CD4-positive, alpha-beta T cell (primary cell): ENCODE measurements at places on chromosomes 7 and 10.

- no peak overlapping the region for H3K27ac ChIP-seq
- DNase-seq = no peak
- H3K4me3 ChIP-seq = no peak overlapping the region
- H3K36me3 ChIP-seq = peaks cover 38% of the 10 kb centered on the region
- no peaks in the 10 kb centered on the region for H3K27me3 ChIP-seq
- H3K4me1 ChIP-seq = no peaks in the 10 kb centered on the region
These were observed 72.6 kb downstream of the AP3M1 start for GRCh38 chr10:74078037-74078436.

DNA sequence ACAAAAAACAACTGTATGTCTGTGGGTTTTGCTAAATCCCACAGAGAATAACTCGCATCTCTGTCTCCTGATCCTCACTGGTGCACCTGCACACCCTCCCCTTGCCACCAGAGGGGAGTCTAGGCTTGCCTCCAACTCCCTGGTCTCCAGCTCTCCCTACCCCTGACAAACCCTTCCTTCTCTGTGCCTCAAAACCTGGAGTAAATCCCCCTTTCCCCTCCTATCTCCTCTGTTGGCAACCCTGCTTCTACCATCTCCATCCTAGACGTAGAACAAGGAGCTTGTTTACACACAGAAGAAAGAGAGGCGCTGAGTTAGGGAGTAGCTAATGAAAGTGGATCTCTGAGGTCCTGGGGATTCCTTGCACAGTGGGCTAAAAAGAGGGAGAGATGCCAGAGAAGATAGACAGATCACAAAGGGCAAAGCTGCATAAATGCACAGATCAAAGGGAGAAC, 6.0 kb downstream of the MBLAC1 start:
- H3K4me1 ChIP-seq = peaks cover 23% of the 10 kb centered on the region
- H3K27ac ChIP-seq = no peak overlapping the region
- no peak overlapping the region for H3K4me3 ChIP-seq
- no peaks in the 10 kb centered on the region for H3K36me3 ChIP-seq

GRCh38 chr10:3704565-3705325, 80.3 kb downstream of the KLF6 start:
- H3K4me3 ChIP-seq = no peak overlapping the region
- H3K4me1 ChIP-seq = no peaks in the 10 kb centered on the region

DNA sequence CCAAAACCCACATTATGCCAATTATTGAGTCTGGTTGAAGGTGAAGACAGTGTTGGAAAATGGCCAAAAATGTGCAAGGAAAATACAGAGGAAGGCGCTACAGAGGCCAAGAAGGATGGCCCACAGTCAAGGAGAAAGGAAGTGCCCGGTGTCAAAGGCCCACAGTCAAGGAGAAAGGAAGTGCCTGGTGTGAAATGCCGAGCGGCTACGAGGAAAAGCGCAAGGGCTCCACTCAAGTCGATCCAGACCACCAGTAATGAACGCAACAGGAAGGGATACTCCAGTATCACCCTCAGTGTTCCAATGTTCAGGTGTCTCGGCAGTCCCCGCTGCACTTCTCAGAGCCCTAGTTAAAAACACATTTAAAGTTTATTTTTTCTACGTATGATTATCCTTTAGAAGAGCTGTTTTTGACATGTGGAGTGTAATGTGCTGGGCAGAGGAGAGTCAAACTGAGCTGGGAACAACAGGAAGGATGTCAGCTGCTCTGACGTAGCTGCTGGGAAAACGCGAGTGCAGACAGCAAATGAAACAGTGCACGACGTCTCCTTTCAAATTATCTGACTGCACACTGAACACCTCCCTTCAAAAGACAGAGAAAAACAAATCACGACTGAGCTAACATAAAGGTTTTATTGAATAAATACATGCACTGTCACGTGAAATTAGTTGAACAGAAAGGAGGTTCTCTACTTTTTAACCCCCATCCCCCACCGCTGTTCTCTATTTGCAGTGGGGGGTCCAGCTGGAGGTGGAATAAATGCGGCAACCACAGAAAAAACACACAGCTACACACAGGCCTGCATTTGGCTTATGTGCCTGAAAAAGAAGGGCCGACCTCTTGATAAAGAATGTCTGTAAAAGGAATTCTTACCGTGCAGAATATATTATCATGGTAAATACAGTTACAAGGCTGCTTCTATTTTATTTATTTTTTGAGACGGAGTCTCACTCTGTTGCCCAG, 26.1 kb upstream of the NCAPG2 start:
- no peak overlapping the region for H3K27ac ChIP-seq
- no peaks in the 10 kb centered on the region for H3K27me3 ChIP-seq
- no peaks in the 10 kb centered on the region for H3K4me1 ChIP-seq
- peaks cover 47% of the 10 kb centered on the region for H3K36me3 ChIP-seq

DNA sequence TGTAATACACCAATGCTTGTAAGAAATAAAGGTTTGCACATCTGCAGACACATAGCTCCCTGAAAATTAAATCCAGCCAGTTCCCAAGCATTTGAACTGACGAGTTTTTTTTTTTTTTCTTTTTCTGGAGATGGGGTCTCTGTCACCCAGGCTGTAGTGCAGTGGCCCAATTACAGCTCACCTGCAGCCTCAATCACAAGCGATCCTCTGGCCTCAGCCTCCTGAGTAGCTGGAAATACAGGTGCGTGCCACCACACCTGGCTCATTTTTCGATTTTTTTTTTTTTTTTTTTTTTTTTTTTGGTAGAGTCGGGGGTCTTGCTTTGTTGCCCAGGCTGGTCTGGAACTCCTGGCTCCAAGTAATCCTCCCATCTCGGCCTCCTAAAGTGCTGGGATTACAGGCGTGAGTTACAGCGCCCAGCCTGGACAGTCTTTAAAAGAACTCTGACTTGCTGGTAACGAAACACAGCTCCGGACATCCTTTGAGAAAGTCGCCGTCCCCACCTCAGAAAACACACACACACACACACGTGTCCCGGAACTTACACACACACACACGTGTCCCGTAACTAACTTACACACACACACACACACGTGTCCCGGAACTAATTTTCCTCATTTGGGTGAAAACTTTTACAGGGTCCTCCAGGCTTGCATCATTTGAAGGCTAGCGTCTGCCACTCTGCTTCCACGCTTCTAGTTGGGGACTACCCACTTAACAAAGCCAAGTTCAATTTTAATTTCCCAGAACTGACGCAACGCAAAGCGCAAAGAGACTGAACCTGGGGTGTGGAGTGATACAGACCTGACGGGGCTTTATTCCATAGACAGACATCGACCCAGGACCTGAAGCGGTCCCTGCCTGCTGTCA, 18.6 kb downstream of the OCM2 start:
- H3K36me3 ChIP-seq = peaks cover 10% of the 10 kb centered on the region
- H3K27ac ChIP-seq = peak overlapping the region; percentile 58
- H3K27me3 ChIP-seq = no peaks in the 10 kb centered on the region
- DNase-seq = no peak

- H3K27ac ChIP-seq = peak overlapping the region; percentile 67
- no peaks in the 10 kb centered on the region for H3K36me3 ChIP-seq
- no peaks in the 10 kb centered on the region for H3K27me3 ChIP-seq
- H3K4me1 ChIP-seq = peaks cover 61% of the 10 kb centered on the region
- H3K4me3 ChIP-seq = no peak overlapping the region
These were observed 3.3 kb downstream of the GRK5 start for GRCh38 chr10:119210633-119211032.

- no peaks in the 10 kb centered on the region for H3K36me3 ChIP-seq
- no peaks in the 10 kb centered on the region for H3K4me1 ChIP-seq
- no peak overlapping the region for H3K4me3 ChIP-seq
- H3K27ac ChIP-seq = no peak overlapping the region
These were observed 427.1 kb downstream of the GFRA1 start for GRCh38 chr10:115845921-115846320.

DNA sequence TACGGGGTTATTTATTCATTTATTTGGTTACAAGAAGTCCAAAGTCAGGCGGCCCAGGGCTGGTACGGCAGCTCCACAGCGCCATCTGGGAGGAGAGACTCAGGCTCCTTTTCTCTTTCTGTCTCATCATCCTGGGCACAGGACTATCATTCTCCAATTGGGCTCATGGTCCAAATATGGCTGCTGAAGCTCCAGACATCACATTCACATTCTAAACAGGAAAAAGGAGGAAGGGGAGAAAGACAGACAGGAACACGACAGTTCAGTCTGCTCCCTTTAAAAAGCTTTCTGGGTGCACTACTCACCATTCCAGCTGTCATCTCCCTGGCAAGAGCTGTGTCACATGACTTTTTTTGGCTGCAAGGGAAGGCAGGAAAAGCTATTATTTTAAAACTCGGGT, 74.4 kb upstream of the PDZD8 start:
- no peak for DNase-seq
- H3K27me3 ChIP-seq = no peaks in the 10 kb centered on the region
- H3K4me3 ChIP-seq = no peak overlapping the region
- no peaks in the 10 kb centered on the region for H3K4me1 ChIP-seq

GRCh38 chr10:124465777-124466488, 4.3 kb downstream of the LHPP start:
- no peaks in the 10 kb centered on the region for H3K27me3 ChIP-seq
- H3K4me1 ChIP-seq = peaks cover 36% of the 10 kb centered on the region
- no peak for DNase-seq
- H3K27ac ChIP-seq = no peak overlapping the region

DNA sequence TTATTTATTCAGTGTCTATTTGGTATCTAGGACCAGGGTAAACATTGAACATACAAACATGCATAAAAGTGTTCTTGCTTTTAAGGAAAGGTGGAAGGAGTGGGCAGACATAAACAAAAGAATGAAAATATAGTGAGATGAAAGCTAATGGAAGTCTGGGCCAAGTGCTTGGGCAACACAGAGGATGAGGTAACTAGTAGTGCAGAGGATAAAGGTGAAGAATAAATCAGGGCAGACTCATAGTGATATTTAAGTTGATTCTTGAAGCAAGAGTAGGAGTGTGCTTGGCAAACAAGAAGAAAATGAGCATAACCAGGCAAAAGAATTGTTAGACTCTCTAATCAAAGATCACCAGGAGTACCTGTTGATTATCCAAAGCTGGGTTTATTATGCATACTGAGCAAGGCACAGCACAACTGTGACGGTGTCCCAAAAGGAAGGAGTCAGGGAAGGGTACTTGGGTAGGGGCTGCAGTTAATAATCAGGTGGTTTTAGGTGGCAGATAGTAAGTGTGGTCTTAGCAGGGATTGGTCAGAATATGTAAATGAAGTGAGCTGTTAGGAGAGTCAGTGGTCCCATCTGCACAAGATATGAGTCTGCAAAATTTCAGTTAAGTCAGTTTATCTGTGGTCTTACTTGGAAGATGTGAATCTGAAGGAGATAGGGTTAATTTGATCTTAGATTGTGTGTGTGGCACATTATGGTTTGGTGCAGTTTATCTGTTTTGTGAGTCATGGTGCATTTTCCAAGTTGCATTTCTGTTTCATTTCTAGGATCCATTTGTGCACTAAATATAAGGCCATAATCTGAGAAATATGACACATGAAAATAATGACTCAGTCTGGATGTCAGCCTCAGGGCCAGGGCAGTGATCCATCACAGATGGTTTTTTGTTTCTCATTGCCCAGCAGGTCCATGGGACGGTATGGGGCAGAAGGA, 30.6 kb upstream of the TAX1BP1 start:
- no peaks in the 10 kb centered on the region for H3K36me3 ChIP-seq
- H3K4me1 ChIP-seq = no peaks in the 10 kb centered on the region
- no peak overlapping the region for H3K27ac ChIP-seq
- no peaks in the 10 kb centered on the region for H3K27me3 ChIP-seq

DNA sequence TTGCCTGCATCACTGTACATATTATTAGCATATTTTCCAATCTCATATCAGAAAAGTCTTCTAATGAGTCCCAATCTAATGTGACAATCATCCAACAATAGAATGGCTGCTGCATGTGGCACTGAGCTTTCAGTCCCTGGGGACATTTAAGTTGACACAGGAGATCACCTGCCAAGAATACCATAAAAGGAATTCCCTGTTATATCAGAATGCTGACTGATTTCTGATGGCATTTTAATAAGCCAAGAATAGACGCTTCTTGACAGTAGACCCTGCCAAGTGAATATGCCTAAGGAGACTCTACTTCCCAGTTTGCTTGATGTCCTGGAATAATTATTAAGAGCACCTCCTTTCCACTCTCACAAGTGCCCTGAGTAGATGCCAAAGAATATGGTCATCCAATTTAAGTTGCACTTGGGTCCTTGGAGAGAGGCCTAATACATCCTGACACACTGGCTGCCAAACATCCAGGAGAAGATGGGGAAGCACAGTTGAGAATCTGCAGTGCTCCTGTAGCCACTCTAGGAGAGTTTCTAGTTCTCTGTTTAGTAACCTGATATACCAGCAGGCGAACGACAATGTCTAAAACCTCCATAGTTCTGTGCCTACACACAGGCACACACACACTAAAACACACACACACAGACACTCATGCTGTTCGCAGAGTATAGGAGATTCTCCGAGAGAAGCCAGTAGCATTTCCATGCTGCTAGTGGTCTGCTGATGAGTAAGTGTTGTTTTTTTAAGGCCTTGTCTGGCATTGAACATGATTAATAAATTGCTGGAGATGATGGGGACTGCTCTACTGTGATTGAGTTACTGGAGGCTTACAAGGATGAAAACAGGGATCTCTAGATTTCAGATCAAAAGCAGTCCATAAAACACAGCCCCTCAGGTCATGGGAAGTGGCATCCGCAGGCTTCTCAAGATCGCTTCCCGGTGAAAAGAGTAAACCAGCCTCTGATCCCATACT, 369.6 kb downstream of the KCNMA1 start:
- H3K4me1 ChIP-seq = no peaks in the 10 kb centered on the region
- no peaks in the 10 kb centered on the region for H3K36me3 ChIP-seq
- DNase-seq = no peak
- no peaks in the 10 kb centered on the region for H3K27me3 ChIP-seq

- H3K36me3 ChIP-seq = no peaks in the 10 kb centered on the region
- H3K27ac ChIP-seq = no peak overlapping the region
- no peaks in the 10 kb centered on the region for H3K27me3 ChIP-seq
- DNase-seq = no peak
These were observed 426.3 kb upstream of the PFKP start for GRCh38 chr10:2641028-2641427.

DNA sequence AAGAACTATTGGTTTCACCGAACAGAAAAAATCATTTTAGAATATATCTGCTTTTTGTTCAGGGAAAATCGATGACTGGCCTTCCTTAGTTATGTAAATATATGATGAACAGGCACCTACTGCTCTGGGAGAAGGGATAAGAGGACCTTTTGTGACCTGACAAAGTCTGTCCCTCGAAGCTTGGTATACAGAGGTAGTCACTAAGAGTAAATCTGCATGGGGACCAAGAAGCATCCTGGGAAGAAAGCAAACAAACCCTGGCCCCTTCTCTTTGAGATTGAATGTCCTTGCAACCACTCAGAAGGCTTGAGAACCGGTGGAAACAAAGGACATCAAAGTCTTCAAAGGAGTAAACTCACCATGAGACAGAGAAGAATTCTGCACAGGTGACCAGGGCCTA, 52.3 kb downstream of the SKIDA1 start:
- H3K27ac ChIP-seq = no peak overlapping the region
- no peaks in the 10 kb centered on the region for H3K27me3 ChIP-seq
- no peaks in the 10 kb centered on the region for H3K36me3 ChIP-seq
- H3K4me1 ChIP-seq = no peaks in the 10 kb centered on the region

- DNase-seq = no peak
- H3K4me3 ChIP-seq = no peak overlapping the region
- peaks cover 23% of the 10 kb centered on the region for H3K4me1 ChIP-seq
- no peak overlapping the region for H3K27ac ChIP-seq
These were observed 280.1 kb downstream of the GATA3 start for GRCh38 chr10:8334631-8335030.

- H3K4me3 ChIP-seq = no peak overlapping the region
- no peaks in the 10 kb centered on the region for H3K36me3 ChIP-seq
- H3K4me1 ChIP-seq = no peaks in the 10 kb centered on the region
These were observed 107.3 kb downstream of the NKX6-2 start for GRCh38 chr10:132678436-132679216.

- no peak overlapping the region for H3K27ac ChIP-seq
- DNase-seq = no peak
- H3K36me3 ChIP-seq = no peaks in the 10 kb centered on the region
- no peak overlapping the region for H3K4me3 ChIP-seq
- H3K27me3 ChIP-seq = no peaks in the 10 kb centered on the region
- H3K4me1 ChIP-seq = no peaks in the 10 kb centered on the region
These were observed 234.4 kb upstream of the IMMP2L start for GRCh38 chr7:111796671-111797070.
